NCI-H226 (cell line): ENCODE measurements at places on chromosomes 4 and X.

- DNase-seq: no peak
These were observed 54.1 kb downstream of the BMP3 start for GRCh38 chr4:81084634-81085033.

DNA sequence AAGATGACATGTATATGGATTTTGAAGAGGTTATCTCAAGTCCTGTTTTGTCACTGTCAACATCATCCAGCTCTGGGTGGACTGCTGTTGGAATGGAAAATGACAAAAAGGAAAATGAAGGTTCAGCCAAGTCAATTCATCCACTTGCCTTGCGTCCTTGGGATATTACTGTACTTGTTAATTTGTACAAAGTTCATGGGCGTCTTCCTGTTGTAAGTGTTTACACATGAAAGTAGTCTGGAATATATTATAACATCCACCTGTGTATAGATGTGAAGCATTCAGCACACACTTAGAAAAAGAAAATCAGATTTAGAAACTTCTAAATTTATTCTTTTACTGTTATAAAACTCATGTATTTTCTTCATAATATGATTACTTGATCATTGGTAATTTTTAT is 67.2 kb downstream of the BLTP1 start:
- DNase-seq: no peak

GRCh38 chr4:6732441-6733357 is 16.7 kb downstream of the BLOC1S4 start:
- peak; percentile 66 for DNase-seq

- no peak for DNase-seq
These were observed 20.5 kb downstream of the NOP14 start for GRCh38 chr4:2942532-2943363.

- no peak for DNase-seq
These were observed 1965.8 kb downstream of the C4orf33 start for GRCh38 chr4:131061734-131062133.

GRCh38 chrX:110699109-110699508 is 96.5 kb downstream of the CHRDL1 start:
- no peak for DNase-seq

DNA sequence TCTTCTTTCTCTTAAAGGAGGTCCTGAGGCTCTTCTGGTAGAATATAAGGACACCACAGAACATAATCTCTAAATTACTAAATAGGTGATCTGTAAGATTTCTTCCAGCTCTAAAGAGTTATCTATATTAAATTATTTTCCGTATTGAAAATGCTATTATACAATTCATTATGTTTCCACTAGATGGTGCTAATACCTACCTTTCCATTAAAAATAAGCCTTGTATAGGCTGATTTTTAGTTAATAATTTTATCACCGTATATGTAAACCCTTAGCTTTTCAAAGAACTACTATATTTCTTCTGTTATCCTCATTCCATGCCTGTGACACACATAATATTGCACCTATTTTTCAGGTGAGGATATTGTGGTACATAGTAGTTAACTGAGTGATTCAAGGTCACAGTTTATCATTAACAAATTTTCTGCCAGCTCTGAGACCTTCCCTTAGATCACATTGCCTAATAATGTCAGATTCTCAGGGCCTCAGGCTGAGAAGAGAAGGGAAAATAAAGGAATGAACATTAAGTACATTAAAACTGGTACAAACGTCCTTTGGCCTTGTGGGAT is 138.8 kb downstream of the TEX11 start:
- no peak for DNase-seq

- DNase-seq: no peak
These were observed 33.9 kb downstream of the PDK3 start for GRCh38 chrX:24498975-24499374.

GRCh38 chrX:97167333-97167732 is 283.6 kb downstream of the RPA4 start:
- DNase-seq: no peak

- no peak for DNase-seq
These were observed 200.6 kb upstream of the GATB start for GRCh38 chr4:151961456-151961855.

DNA sequence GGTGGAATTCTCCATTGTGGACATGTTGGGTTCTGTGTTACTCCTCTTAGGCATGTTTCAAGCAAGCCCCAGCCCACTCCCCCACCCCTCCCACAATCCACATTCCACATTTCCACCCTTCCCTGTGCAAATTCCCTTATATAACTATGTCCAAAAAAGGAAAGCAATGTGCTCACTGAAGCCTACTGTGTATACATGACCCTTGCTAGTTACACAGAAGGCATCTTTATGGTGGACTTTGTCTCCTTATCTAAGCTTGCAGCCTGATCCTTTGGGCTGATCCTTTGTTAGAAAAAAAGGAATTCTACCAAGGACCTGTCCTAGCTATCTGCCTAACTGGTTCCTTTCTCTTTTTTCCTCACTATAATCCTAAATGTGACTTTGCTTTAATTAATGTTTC is 796.8 kb downstream of the NLGN4X start:
- DNase-seq: no peak

DNA sequence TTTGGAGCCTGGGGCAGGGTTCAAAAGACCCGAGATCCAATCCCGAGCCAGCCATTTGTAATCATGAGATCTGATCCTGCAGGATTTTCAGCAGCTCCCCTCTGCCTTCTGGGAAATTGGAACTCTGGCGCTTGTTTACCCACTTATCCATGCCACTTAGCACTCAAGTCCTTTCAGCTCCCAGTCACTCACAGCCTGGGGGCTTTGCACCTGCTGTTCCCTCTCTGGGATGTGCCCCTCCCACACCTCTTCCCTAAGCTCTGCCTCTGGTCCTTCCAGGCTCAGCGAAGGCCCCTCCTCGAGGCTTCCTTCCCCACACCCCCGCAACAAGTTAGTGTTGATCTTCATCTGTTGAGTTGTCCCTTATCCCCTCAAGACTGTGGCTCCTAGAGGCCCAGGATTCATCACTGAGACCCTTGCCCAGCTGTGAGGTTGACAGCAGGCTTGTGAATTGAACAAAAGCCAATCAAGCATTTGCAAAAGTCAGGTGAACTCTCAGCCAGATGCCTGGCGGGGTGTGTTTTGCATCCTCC is 99.1 kb upstream of the AFAP1 start:
- no peak for DNase-seq

GRCh38 chr4:53196882-53197771 is 168.7 kb downstream of the SCFD2 start:
- peak; percentile 19 for DNase-seq

DNA sequence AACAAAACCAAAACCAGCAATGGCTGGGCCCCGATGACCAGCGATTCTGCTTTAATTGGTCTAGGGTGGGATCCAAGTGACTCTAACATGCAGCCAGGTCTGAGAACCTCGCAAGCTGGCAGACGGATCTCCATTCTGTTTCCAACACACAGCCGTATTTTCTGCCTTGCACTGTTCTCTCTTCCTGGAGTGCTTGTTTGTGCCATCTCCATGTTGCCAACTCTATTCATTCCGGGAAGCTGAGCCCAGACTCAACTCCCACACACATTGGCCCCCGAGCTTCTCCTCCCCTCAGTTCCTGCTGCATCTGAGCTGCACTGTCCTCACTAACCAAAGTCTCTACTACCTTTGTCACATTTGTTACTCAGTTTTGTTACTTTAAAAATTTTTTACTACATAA is 35.6 kb downstream of the GEMIN8 start:
- no peak for DNase-seq

GRCh38 chr4:78551420-78552351 is at the start of gene ANXA3:
Gene ANXA3, plus strand, starts transcription at chr4:78551770. Its CDS starts 2,704 bp downstream, at chr4:78554474.
- DNase-seq: peak; percentile 78
